ENCODE measurements at places on chromosomes 6 and 20. TPM values are rescaled to one million over a fixed set of nuclear protein-coding genes. Genes with fewer than 3 reads are reported as not detected.
A peak's percentile ranks its signal among the peaks of the same experiment; 100 is the strongest.

The ELOVL2 gene
- total RNA-seq, result 30.7 TPM

GRCh38 chr6:30591008-30591407 is 19.8 kb downstream of the ABCF1 start:
- no peak for DNase-seq

- peak; percentile 77 for DNase-seq
These were observed 187.4 kb upstream of the PROKR2 start for GRCh38 chr20:5504061-5504739.

DNA sequence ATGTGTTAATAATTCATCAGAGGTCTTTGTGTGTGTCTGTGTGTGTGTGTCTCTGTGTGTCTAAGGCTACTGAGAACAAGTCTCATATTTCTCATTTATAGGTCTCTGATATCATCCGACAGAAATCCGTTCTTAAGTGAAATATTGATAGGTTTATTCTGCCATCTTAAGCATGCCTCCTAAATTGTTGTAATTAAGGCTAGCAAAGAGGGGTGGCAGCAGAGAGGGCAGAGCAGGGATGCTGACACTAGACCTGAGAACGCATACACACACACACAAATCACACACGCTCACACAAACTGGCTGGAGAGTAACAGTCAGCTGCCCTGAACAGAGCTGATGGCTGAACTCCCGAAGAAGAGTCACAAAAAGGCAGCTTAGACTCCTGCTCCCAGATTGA is 84.9 kb upstream of the LRFN2 start:
- no peak for DNase-seq

DNA sequence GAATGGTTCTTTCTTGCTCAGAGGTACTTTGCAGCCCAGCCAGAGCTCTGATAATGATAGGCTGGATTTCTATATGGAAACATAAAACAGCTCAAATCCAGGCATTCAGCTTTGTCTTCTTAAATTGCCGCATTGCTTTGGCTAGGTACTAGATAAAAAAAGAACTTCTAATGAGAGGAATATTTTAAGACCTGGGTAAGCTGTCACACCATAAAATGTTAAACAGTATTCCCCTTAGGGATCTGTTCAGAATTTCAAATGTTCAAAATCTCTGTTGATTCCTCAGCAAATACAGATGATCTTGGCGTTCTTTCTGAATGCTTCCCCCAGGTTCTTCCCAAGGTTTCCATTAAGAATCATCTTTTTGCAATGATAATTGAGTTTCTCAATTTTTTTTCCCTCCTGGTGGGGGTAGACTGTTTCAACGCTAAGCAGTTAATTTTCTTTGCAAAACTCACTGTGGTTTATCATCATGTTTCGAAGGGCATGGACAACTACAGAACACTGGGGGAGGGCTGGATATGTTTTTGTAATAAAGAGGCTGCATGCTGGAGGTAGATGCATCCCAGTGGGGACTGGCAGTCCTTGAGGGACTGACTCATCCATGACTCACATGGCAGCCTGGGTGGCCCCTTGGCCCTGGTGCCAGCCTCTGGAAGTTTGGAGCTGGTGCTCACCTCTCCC is 31.0 kb downstream of the TIAM2 start:
- DNase-seq, result no peak

GRCh38 chr6:168590406-168590805 is 149.4 kb downstream of the SMOC2 start:
- no peak for DNase-seq

The TBX18 gene
- total RNA-seq, result 4.6 TPM

- no peak for DNase-seq
These were observed 10.4 kb downstream of the CHRNA4 start for GRCh38 chr20:63350597-63351325.

The MLIP gene
- 0.63 TPM for total RNA-seq

GRCh38 chr6:156686995-156687788 is 90.0 kb upstream of the ARID1B start:
- peak; percentile 86 for DNase-seq

The IL20RA gene
- total RNA-seq, result 16.1 TPM

GRCh38 chr20:1473246-1474220 is 6.9 kb upstream of the NSFL1C start:
- no peak for DNase-seq

The SNAP25 gene
- 13.7 TPM for total RNA-seq

GRCh38 chr6:125886021-125886420 is 70.5 kb upstream of the HINT3 start:
- DNase-seq, result no peak

- no peak for DNase-seq
These were observed 201.8 kb downstream of the SASH1 start for GRCh38 chr6:148544421-148544820.

The ULBP2 gene
- 2.0 TPM for total RNA-seq

The GPSM3 gene
- 5.4 TPM for total RNA-seq

DNA sequence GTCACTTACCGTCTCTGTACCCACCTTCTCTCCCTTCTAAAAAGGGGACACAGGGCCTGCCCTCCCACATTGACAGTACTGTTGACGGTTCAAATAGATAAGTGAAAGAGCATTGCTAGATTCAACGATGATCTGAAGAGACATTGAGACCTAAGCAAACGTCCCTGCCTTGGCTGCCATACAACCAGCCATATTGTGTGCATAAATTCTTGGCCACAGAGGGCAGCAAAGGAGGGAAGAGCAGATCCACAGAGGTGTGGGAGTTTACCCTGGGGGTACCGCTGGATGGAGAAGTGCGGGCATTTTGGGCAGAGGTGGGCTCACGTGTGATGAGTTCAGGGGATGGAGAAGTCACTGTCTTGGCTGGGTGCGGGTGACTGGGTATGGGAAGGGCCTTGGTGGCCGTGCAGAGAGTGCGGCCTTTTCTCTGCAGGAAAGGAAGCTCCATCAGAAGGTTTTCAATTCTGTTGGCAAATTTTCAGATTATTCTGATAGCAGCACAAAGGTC is 85.6 kb downstream of the POPDC3 start:
- no peak for DNase-seq
